ENCODE measurements at places on chromosomes 4 and X. TPM values are rescaled to one million over a fixed set of nuclear protein-coding genes. Genes with fewer than 3 reads are reported as not detected.

ABCD1 gene
- total RNA-seq: 5.1 TPM

GLUD2 gene
- total RNA-seq: 3.2 TPM

HAND2 gene
- not detected for total RNA-seq

INPP4B gene
- total RNA-seq: 35.1 TPM

CFAP99 gene
- total RNA-seq: 0.69 TPM

NPY1R gene
- 19.8 TPM for total RNA-seq

NPFFR2 gene
- 1.6 TPM for total RNA-seq

MAGIX gene
- total RNA-seq: 2.8 TPM

PNMA6A gene
- total RNA-seq: 26.5 TPM

F11 gene
- total RNA-seq: not detected

DSPP gene
- total RNA-seq: under 0.01 TPM

ADGRG4 gene
- not detected for total RNA-seq

FGFRL1 gene
- total RNA-seq: 5.5 TPM

ZAR1 gene
- 0.23 TPM for total RNA-seq

Measured in diencephalon (tissue), 1 donor.